ENCODE measurements at places on chromosomes 5 and 9. TPM values are rescaled to one million over a fixed set of nuclear protein-coding genes. Genes with fewer than 3 reads are reported as not detected.

Gene SLC34A1
- not detected for polyA plus RNA-seq

Gene IFNA1
- polyA plus RNA-seq: not detected

Gene TXNDC8
- not detected for polyA plus RNA-seq

GRCh38 chr5:179122411-179123108 lies 62.4 kb downstream of the ZNF354C start:
- no peak overlapping the region for H3K27ac ChIP-seq
- DNase-seq: no peak
- no peaks in the 10 kb centered on the region for H3K36me3 ChIP-seq
- H3K27me3 ChIP-seq: no peaks in the 10 kb centered on the region

DNA sequence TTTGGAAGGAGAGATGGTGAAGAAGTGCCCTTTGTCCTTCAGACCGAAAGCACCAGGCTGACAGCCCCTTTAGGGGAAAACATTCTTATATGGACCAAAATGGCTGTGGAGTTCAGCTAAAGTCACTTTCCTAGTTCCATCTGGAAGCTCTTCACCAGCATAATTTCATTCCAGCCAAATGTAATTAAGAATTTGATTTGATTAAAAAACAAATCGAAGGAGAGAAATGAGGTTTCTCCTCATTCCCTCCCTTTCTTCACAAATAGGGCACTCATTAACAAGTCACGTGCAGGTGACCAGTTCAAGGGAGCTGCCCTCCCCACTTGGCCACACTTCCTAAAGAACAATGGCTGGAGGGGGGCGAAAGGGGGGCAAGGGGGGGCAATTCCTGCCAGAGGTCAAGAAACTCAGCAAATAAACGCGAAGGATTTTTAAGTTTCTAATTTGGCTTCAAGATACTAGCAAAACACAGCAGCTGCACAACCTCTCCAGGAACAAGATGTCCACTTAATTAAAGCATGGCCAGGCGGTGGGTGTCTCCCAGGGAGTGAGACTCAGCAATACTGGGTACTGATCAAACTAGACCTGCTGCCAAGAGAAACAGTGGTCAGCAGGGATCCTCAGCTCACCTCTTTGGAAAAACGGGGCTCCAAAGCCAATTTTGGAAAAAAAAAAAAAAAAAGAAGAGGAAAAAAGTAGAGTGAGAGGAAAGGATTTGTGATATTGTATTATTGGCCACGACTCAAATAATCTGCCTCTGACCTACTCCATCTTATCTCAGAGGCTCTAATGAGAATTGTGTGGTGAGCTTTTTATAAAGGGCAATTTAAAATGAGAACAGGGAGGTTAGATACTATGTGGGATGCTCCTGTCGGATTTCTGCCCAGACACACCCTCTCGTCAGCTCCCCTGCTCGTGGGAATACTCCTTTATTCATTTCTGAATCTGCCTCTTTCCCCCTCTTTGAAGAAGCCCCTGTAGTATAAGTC lies 254.3 kb downstream of the ZSWIM6 start:
- no peak overlapping the region for H3K4me3 ChIP-seq
- H3K4me1 ChIP-seq: no peaks in the 10 kb centered on the region
- no peak overlapping the region for H3K27ac ChIP-seq
- no peaks in the 10 kb centered on the region for H3K27me3 ChIP-seq
- DNase-seq: no peak

Data from CD14-positive monocyte (primary cell).